ENCODE measurements at places on chromosomes 7 and 10. TPM values are rescaled to one million over a fixed set of nuclear protein-coding genes. Genes with fewer than 3 reads are reported as not detected.

The COL26A1 gene
- not detected for total RNA-seq

The FRMD4A gene
- 0.35 TPM for total RNA-seq

The CCDC172 gene
- not detected for total RNA-seq

The CAPZA2 gene
- total RNA-seq, result 128 TPM

The NKX1-2 gene
- not detected for total RNA-seq

The SVOPL gene
- total RNA-seq, result not detected

The NRCAM gene
- 2.5 TPM for total RNA-seq

The PTPRE gene
- total RNA-seq, result 31.3 TPM

The CHRM2 gene
- not detected for total RNA-seq

The IFIT1 gene
- total RNA-seq, result 0.79 TPM

The RBP4 gene
- not detected for total RNA-seq

The INPP5A gene
- total RNA-seq, result 11.0 TPM

The CLDN4 gene
- total RNA-seq, result 0.53 TPM

All from activated T-cell treated with anti-CD3 and anti-CD28 coated beads, Interleukin-2, amount 50 U/mL, for 72 hours (primary cell).